ENCODE measurements at places on chromosomes 12 and 14. TPM values are rescaled to one million over a fixed set of nuclear protein-coding genes. Genes with fewer than 3 reads are reported as not detected.

Gene RITA1
- total RNA-seq = 21.4 TPM

DNA sequence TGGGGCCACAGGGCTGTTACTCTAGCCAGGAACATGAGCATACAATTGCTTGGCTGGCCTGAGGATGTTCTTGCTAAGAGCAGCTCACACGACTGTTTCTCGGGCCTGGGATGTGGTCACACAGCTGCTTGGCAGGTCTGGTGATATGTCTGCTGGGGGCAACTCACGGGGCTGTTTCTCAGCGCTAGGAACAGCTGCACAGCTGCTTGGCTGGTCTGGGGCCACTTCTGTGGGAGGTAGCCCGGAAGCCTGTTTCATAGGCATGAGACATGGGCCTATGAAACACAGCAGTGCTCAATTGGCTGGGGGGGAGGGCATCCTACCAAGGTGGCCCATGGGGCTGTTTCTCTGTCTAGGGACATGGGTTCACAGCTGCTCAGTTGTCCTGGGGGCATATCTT is 73.4 kb upstream of the DDHD1 start:
- DNase-seq = no peak

- DNase-seq = no peak
These were observed 295.9 kb upstream of the ATP2B1 start for GRCh38 chr12:90004319-90005074.

- no peak for DNase-seq
These were observed 15.4 kb downstream of the SPTB start for GRCh38 chr14:64864258-64864657.

- DNase-seq = no peak
These were observed 75.6 kb downstream of the LMO3 start for GRCh38 chr12:16530268-16530850.

All from dermis microvascular lymphatic vessel endothelial cell (primary cell).